Stimulated activated CD4-positive, alpha-beta T cell treated with anti-CD3 and anti-CD28 coated beads, TNF-alpha, amount 100 ng/mL, for 4 hours (primary cell): ENCODE measurements at places on chromosomes 5 and 9.

DNA sequence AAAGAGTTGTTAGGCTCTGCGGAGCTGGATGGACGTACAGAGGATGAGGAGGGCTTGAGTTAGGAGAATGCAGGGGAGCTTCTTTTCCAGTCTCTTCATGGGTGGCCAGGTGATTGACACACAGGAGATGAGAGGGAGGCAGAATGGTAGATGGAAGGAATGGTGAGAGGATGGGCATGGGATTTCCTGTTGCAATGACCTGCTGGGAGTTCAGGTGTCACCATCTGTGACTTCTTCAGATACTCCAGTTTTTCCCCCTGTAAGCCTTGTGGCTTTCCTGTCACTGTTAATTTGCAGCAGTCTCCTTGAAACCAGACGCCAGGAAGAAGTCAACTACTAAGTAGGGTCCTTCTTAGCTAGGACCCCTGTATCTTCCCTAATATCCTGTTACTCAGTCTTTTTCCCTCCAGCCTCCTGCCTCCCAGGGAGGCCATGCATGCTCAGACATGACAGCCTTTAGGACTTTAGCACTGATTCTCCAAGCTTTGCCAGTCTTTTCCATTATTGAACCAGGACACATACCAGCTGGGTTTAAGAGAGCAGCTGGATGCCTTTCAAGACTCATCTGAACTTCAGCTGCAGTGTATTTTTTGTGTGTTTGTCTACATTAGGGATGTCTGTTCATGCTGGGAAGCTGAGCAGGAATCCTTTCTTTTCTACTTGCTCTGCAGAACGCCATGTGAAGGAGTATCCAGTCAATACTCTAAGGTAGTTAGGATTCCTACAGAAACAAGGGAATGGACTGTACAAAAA, 67.2 kb upstream of the CD180 start:
- DNase-seq = no peak

- no peak for DNase-seq
Measured at GRCh38 chr5:116970318-116970717, 395.7 kb upstream of the SEMA6A start.

DNA sequence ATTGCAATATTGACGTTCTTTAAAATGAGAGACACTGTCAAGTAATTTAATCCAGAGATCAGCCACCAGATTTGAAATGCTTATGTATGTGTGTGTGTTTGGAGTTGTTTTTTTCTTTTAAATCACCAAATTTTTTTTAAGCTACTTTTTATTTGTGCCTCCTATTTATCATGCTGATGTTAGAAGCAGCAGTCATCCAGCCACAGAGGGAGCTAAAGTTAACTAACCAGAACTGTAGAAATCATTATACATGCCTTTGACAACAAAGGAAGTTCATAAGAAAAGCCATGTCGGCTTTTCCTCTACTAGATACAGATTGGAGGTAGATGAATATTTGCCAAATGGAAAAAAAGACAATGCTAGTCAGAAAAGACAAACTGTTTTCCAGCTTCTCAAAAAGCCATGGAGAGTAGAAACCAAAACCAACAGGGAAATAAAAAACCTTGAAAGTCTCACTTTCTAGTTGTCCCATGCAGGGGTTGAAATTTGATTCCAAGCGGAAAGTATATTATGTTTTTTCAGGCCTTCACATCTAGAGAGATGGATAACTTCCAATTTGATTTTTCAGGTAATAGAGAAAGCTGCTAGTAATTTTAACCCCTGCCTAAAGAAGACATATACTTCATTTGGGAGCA, 4.5 kb downstream of the PURA start:
- no peak for DNase-seq

GRCh38 chr5:14177634-14178033, 34.5 kb downstream of the TRIO start:
- no peak for DNase-seq

DNA sequence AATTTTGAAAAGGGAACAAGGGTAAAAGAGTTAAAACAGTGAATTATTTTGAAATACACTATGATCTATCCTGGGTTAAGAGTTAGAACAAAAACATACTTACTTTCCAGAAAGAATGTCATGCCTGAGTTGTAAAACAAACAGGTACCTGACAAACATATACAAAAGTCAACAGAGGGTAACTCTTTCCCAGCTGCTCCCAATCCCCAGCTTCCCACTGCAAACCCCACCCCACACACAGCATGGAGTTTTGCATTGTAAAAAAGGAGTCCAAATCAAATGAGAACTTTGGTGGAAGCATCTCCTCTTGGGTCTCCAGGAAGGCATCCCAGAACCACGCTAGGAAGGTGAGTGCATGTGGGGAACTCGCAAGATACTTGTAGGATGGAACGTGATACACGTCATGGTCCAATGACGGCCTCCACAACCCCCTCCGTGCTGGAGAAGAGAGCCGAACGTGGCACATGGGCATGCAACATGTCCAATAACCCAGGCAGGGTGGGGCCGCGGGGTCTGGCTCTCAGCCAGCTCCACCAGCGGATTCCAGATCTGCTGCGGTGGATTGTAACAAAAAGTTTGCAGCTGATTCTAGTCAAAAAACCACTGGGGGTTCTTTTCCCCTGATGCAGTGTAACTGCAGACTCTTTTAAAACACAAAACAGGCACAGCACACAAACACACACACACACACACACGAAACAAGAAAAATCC, 55.8 kb downstream of the EPB41L4B start:
- DNase-seq = no peak

DNA sequence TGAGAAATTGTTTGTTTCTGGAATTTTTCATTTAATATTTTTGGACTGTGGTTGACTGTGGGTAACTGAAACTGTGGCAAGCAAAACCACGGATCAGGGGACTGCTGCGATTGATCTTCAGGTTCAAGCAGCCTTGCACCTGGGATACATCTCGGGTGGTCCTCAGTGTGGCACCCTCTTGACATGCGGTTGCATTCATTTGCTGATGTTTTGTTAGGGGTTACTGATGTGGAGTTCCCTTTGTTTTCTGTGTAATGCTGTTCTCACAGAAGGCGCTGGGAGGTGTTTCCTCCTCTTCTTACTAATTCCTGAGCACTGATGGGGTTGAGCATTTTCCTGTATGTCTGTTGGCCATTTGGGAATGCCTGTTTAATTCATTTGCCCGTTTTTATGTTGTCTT, 60.4 kb downstream of the EHMT1 start:
- DNase-seq = no peak

- DNase-seq = peak; percentile 35
Measured at GRCh38 chr9:95516734-95517558, at the start of gene PTCH1. PTCH1 (minus strand) TSS chr9:95516971.

GRCh38 chr5:149679876-149680809, 50.0 kb upstream of the PPARGC1B start:
- DNase-seq = no peak

DNA sequence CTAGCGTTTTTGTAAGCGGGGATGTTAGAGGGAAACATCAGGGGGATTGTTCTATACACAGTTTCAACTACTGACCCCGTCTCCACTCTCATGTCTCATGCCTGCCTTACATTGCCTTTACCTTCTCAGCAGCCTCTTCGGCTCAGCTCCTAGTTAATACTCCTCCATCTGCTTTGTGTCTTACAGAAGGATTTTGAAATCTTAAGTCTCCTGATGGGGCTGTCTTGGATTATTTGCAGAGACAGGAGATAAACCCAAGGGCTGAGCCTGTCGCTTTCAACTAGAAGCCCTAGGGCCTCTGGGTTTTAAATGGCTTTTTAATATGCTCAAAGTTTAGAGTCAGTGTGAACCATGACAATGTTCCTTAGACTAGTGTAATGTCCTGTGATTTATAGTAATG, 161.5 kb downstream of the CARTPT start:
- DNase-seq = no peak

DNA sequence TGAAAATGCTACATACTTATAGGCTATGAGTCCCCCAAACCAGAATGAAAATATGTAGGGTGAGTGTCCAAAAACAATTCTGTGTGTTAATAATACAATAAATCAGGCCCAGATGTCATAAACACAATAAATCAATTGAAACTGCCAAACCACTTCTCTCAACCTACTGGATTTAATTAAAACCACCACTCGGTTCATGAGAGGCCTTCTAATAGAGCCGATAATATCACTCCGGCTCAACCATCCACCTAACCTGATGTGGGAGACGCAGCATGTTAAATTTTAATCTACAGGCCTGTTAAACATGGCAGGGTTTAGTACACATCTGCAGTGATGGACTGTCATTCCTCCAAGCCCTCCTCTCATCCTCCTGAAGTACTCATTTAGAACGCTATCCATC, 734.5 kb upstream of the ZNF608 start:
- no peak for DNase-seq

GRCh38 chr5:3694819-3695218, 99.2 kb downstream of the IRX1 start:
- no peak for DNase-seq

DNA sequence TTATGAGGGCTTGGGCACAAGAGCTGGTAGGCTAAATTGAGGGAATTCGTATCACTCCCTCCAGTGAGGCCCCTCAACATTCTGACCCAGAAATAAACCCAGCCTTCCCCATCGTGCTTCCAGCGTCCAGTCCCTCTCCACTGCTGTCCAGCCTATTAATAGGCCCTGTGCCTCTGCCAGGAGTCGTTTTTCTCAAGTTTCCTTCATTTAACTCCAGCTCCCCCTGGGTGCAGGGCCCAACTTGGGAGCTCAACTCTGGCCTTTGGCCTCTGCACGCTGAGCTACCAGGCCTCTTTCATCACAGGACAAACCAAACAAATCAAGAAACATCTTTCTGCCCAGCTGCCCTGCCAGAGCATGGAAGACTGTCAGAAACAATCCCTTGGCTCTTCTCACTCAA, 10.0 kb downstream of the HBEGF start:
- no peak for DNase-seq

DNA sequence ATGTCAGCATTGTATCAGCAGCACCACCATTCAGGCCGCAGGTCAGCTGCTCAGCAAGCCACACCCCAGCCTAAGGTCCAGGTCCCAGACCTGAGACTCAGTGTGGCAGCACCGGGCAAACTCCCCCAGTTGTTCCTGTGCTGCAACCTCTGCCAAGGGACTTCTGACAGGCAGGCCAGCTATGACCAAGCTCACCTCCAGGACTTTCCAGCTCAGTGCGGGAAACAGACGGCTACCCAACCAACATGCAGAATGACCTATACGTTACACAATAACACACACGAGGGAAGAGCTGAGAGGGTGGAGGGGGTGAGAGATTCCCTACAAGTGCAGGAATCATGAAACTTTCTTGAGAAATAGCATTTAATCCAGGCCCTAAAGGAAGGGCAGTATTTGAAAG, 143.7 kb downstream of the FSTL4 start:
- no peak for DNase-seq

- DNase-seq = no peak
Measured at GRCh38 chr9:123678878-123679329, 251.0 kb downstream of the DENND1A start.

GRCh38 chr5:83708170-83708569, 12.5 kb downstream of the HAPLN1 start:
- DNase-seq = no peak

DNA sequence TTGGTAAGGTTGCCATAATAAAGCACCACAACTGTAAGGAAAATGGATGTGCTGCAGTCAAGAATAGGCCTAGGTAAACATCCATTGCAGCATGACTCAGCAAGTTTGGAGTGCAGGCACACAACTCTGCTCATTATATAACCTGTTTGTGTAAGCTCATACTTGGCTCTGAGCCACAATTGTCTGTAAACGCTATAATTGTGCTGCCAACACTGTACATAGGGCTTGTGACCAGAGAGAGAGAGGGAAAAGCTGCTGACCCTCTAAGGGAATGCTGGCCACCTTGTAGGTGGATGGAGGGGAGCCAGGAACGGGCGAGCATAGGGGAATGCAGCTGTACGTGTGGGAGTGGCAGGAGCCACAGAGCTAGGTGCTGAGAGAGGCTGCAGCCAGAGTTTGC, 2186.5 kb upstream of the ACO1 start:
- no peak for DNase-seq

DNA sequence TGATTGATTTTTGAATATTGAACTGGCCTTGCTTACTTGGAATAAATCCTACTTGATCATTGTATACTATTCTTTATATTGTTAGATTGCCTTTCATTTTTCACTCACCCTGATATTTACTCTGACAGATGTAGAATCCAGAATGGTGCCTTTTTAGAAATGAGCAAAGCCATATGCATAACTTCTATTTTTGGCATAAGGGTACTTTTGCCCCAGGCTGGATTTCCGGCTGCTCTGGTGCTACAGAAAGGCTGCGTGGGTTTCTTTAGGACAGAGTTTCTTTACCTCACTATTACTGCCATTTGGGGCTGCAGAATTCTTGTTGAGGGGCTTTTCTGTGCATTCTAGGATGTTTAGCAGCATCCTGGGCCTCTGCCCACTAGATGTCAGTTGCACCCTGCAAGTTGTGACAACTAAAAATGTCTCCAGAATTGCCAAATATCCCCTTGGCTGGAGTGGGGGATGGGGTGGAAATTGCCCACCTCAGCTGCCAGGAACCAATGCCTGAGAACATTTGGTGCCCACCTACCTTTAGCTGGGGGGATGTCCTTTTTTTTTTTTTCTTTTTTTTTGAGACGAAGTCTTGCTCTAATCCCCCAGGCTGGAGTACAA, 50.1 kb downstream of the SLC36A1 start:
- no peak for DNase-seq

GRCh38 chr5:171965745-171966144, 40.7 kb downstream of the FBXW11 start:
- DNase-seq = no peak
